Astrocyte of the cerebellum (primary cell): ENCODE measurements at places on chromosomes 2 and 18.

DNA sequence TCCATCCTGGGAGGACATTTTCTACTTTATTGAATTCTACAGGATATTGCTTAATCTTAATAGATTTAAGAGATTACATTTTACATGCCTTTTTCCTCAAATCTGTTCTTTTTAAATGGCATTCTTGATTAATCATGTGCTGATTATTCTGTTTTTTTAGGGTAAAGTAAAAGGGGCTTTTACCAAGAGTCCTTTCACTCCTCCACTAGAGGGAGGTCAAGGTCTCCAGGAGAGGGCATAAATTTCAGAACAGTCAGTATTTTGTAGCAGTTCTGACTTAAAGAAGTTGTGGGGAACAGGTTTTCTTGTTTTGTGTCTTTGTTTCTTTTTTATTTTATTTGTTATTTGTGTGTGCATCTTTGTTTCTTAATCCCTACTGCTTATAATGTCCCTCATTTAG lies 25.4 kb downstream of the WDR75 start:
- peak; percentile 15 for DNase-seq

GRCh38 chr2:16470936-16471490 lies 194.6 kb downstream of the CYRIA start:
- no peak for DNase-seq

GRCh38 chr2:138502255-138503086 lies 901 bp downstream of the SPOPL start:
- DNase-seq: no peak

DNA sequence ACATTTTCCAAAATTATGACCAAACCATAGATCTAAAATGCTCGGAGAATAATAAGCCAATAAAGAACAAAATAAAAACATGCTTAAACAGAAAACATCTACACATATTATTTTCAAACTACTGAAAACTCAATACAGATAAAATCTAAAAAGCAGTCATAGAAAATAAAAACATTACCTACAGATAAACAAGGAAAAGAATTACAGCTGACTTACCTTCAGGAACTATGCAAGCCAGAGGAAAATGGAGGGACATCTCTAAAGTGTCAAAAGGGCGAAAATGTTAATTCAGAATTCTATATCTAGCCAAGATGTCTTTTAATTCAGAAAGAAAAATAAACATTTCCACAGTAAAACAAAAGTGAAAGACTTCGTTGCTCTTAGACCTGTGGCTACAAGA lies 112.9 kb upstream of the GYPC start:
- no peak for DNase-seq

DNA sequence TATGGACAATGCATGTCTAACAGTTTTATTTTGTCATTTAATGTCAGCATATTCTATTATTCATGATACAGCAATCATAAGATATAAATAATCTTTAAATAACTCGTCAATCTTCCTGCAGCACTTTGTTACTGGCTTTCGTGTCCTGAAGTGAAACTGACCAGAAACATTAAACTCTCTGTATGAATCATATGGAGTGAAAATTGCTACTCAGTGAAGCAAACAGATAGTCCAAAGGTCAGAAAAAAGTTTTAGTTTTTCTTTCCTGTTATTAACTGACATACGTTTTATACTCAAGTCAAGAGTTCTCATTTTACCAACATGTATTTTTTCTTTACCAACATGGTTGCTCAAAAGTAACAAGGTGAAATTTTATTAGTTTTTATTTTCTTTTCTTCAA lies 106.8 kb upstream of the GALNT5 start:
- DNase-seq: no peak

DNA sequence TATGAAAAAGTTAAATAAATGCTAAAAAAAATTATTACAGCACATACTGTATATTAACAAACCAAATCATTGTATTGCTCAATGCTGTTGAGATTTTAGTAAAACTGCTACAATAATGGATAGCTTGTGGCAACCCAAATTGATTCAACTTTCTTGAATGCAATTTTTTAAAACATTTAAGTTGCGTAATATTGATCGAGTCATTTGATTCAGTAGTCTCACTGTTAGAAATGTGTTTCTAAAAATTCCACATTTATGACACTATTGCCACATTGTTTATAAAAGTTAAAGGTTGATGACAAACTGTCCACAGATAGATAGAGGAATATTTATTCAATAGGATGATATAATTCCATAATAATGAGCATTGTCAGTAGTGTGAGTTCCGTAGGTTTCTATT lies 640.7 kb upstream of the CRIM1 start:
- peak; percentile 3 for DNase-seq

DNA sequence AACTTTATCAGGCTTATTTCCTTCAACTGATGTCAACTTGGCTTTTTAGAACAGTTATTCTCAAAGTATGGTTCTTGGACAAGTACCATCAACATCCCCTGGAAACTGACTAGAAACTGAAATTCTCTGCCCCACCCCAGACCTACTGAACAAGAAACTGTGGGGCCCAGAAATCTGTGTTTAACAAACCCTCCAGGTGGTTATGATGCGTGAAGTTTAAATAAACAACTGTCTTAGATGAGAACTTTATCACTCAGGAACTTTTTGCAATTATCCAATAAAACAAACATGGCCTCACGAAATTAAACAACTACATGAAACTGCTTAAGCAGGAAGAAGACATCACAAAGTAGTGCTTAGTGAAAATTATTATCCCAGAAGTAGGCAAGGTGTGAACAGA lies 4.4 kb downstream of the HIBCH start:
- no peak for DNase-seq

DNA sequence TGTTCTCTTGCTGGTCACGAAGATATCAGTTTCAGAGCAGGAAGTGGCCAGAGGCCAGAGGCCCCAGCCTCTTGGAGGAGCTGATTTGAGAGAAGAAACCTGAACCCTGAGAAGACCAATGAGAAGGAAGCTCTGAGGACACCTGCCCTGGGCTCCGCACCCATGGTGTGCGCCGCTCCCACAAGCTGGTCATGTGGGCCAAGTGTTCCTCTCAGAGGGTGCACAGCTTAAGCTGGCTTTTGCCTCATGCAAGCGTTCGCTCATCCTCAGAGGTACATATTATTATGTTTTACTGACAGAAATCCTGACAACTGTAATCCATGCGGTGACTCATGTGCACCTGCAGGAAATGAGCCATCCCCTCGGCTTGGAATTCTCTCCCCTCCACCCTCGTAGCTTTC lies 316.1 kb upstream of the MYT1L start:
- DNase-seq: no peak

GRCh38 chr2:35023545-35023944 lies 1332.0 kb upstream of the CRIM1 start:
- DNase-seq: no peak

- no peak for DNase-seq
Observed at GRCh38 chr2:217092710-217093379, 233.0 kb upstream of the TNP1 start.

DNA sequence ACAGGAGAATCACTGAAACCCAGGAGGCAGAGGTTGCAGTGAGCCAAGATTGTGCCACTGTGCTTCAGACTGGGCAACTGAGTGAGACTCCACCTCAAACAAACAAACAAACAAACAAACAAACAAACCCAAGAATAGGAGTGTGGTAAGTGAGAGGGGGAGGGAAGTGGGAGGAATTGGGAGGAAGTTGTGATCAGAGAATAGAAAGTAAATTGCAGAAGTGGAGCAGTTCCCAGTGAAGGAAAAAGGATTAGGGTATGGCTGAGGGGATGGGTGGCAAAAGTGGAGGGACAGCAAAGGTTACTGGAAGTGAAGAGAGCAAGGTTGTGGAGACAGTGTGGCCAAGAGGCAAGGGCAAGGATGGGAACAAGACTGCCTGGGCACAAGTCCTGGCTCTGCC lies 41.1 kb upstream of the C1GALT1C1L start:
- no peak for DNase-seq

DNA sequence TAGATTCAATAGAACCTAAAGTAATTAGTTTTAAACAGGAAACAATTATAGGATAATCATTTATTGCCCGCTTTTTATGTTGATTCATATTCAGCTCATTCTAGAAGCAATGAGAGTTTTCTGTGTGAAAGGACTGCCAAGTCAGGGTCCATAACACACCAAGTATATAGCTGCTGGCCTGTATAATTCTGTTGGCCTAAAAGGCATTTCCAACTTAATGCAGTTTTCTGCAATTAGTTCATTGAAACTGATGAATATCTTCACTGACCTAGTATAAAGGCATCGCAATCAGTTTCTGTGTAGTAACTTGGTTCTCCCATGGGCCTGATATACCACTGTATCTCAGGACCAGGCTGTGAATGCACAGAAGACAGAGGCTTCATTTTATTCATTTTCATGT lies 69.1 kb upstream of the GRB14 start:
- no peak for DNase-seq

- no peak for DNase-seq
Observed at GRCh38 chr2:46781468-46782189, 134.0 kb downstream of the MCFD2 start.

GRCh38 chr18:27994571-27994970 lies 182.4 kb downstream of the CDH2 start:
- DNase-seq: no peak
